ENCODE measurements at places on chromosomes 2 and 18.

DNA sequence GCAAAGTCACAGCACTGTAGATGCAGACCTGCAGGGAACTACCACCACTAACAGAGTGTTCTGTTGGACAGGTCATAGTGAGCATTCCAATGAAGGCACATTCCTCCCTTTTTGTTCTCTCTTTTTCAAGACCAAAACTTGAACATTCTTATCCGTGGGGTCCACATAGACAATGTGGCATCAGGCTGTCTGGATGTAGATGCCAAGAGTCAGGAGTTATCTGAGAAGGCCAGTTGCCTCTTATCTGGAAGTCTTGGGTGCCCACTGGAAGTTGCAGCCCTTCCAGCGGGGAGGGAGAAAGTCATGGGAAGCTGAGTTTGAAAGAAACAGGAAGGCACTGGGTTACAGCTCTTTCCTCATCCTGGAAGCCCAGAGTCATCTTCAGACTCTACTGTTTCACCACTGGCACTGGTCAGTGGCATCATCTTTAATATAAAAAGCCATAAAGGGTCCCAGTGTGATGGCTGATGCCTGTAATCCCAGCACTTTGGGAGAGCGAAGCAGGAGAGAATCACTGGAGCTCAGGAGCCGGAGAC lies 61.4 kb downstream of the FAM161A start:
- DNase-seq: no peak

GRCh38 chr2:119574108-119574815 lies 30.0 kb downstream of the CFAP221 start:
- no peak for DNase-seq

DNA sequence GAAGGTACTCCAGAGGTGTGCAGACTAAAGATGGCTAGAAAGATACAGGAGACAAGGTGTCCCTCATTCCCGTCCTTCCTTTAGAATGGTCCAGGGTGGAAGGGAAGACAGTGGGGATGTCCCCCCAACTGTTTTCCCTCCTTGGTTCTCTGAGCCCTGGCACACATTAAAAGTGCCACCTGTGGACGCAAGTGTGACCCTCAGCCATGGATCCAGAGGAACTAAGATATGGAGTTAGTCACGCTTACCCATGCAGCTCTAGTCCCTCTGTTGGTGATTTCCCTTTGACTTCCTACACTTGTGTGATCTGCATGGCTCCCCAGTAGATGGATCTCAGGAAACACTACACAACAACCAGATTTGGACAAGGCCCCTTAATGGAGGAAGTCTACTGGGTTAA lies 113.1 kb upstream of the SRD5A2 start:
- no peak for DNase-seq

- no peak for DNase-seq
These were observed 325.3 kb downstream of the ZNF516 start for GRCh38 chr18:76169733-76170132.

DNA sequence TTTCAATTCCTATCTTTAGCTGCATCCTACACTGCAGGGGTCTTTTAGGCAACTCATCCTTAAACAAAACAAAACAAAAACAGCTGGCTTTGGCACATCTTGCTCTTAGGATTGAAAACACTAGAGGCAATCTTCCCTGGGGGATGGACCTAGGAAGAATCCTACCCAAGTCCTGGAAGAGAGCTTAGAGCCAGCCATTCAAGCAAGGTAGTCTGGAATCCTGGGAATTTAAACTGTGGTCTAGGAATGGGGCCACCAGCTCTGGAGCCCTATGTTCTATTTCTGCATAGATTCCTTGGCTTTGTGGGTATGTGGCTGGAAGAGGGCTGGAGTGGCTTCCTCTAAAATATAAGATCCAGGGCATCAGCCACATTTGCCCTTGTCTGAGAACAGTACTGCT lies 27.7 kb downstream of the MYL1 start:
- no peak for DNase-seq

DNA sequence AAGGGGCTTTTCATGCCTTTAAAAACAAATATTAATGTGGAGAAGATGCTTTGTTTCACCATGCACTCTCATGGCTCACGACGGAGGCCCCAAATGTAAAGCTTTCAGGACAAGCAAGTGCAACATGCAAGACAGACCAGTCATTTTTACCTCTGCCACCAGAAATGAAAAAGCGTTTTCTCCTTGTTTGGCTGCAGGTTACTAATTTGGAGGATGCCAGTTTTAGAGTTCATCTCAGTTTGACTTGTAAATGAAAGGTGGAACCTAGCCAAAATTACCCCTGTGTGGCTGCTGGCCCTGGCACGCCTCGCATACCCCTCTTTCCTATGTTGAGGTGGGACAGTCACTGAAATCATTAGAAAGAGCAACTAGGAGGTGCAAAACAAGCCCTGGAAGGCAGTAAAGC lies 138.6 kb downstream of the BCL2 start:
- no peak for DNase-seq

DNA sequence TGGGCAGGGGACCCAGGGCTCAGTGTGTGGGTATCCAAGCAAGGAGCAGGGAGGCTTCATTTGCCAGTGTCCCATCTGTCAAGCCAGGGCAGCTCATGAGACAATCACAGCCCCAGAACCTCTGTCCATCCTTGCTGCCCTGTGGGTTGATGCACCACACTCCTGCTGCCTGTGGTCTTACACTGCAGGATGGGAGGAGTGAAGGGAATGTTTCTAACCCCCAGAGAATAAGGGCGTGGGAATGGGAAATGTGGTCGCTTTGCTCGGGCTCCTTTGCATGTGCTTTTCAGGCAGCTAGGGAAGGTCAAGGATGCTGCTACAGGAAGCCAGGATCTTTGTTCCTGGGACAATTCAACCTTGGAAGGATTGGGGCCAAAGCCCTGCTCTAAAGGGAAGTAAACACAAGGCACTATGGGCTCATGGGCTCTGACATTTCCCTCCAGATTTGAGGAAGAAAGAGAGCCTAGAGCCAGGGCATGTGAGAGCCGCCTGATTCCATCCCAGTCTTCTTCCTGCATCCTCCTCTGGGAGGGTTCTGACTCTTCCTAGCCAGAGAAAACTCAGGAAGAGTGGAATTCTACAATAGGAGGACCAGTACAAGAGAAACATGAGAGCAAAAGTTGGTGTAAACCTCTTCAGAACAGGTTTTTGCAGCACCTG lies 18.8 kb upstream of the MAP3K20 start:
- DNase-seq: no peak

DNA sequence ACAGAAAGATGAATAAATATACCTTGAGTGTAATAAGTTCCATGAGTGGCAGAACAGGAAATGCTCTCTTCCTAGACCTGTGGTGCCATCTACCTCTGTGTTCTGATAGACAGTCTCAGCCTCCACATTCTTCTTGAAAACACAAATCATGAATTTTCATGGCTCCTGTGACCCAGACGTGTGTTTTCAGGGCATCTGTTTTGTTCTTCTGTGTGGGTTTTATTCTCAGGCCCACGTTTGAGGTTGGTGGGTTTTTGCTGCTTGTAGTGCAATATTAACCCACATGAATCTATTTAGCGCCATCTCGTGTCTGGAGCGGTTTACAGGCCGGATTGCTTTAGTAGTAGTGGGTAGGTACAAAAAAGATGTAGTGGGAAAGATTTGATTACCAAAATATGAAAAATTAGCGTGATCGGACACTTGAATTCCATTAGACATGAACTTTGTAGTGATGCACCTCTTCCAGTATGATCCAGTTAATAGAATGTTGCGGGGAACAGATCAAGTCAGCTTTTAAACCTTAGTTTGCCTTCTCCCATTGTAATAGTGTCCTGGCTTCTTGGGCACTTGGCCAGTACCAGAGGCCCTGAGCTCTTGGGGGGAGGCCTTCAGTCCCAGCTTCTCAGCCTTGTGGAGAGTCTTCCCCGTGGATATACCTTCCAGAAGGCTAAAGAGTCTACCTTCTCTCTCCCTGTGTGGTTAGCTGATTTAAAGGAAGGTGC lies 256.5 kb downstream of the TPGS2 start:
- DNase-seq: peak; percentile 57

DNA sequence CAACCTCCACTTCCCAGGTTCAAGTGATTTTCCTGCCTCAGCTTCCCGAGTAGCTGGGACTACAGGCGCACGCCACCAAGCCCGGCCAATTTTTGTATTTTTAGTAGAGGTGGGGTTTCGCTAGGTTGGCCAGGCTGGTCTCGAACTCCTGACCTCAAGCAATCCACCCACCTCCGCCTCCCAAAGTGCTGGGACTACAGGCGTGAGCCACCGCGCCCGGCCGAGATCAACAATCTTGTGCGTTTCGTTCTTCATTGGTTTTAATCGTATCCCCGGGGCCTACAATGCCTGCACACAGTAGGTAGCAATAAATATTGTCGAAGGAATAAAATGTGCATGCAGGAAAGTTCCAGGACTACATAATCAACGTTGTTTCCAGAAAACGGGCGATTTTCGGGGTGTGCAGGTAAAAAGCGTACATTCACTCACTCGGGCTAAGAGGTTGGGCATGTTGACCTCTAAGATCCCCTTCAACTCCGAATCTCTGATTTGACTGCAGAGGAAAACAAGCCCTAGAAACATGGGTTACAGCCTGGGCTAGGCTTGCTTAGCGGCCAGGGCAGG lies 2.7 kb upstream of the SOS1 start:
- no peak for DNase-seq

DNA sequence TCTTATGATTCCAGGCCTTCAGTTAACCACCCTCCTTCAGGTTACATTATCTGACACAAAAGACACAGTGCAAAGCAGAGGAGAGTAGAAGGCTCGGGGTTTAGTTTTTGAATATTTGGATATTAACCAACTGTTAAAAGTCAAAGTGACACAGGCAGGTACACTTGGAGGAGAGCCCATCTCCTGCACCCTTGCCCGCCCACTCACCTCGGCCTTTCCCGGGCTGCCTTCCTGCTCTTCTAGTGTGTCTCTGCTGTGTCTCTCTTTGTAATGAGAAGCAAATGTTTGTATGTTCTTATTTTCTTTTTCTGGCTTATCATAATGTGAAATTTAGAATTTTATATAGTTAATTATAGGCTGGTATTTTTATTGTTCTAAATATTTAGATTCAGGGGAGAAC lies 35.1 kb downstream of the ZNF236 start:
- no peak for DNase-seq

DNA sequence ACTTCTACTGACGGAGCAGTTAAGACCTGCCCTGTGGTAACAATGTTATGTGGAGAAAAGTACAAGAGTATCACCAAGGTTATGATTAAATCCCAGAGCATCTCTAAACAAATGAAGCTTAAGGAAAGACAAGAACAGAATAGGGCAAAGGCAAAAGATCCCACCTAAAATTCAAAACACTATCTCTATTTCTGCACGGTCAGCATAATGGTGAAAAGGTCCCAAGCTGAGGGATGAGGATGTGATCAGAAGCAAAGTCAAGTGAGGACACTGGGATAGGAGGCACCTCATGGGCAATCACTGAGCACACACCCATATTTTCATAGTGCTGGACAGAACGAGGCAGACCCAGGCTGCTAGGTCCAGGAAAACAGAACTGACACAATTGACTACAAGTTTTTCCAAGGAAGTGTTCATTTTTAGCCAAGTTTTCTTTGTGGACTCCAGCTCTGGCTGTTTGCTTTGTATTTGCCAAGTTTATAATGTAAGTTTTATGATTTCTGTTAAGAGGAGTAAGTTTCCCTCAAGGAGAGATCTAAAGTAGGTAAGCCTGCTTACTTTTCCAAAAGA lies 77.8 kb downstream of the NCKAP5 start:
- no peak for DNase-seq

DNA sequence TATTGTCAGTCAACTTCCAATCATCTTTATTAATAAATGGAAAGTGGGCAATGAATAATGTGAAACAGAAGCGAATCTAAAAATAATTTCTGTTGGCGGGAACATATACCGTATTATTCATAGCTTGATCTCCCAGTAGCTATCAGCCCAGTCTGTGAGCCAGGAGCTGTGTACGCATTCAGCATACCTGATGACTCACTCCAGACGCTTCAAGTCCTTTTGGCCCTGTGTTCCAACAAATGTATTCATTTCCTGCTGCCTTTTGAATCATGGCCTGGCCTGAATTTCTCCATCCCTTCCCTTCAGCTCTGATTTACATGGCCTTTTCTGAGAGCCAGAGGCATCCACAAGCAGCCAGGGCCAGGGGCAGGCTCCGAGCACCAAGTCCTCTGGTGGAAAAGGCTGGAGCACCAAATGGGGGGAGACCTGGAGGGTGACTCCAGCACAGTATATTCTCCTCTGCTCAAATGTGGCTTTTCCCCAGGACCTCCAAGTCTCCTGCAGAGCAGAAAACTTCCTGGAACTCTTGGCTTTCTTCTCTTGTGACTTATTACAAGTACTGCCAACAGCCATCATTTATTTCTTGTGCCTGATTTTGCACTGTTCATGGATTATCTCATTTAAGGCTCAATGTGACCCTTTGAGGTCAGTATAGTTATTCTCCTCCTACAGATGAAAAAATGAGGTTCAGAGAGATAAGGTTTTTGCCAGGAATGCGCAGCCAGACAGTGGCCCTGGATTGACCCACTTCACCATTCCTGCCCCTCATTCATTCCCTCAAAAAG lies 108.7 kb downstream of the EN1 start:
- no peak for DNase-seq

DNA sequence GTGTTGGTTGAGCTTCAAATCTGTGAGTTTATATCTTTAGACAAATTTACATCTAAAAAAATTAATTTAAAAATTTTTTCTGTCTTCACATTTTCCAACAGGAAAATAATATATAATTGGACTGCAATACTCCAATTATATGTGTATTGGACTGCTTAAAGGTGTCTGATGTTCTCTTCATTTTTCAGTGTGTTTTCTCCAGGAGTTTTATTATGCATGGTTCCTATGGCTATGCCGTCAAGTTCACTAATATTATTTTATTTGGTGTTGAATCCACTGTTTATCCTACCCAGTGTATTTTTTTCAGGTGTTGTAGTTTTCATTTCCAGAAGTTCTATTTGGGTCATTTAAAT lies 62.1 kb upstream of the CTLA4 start:
- no peak for DNase-seq

DNA sequence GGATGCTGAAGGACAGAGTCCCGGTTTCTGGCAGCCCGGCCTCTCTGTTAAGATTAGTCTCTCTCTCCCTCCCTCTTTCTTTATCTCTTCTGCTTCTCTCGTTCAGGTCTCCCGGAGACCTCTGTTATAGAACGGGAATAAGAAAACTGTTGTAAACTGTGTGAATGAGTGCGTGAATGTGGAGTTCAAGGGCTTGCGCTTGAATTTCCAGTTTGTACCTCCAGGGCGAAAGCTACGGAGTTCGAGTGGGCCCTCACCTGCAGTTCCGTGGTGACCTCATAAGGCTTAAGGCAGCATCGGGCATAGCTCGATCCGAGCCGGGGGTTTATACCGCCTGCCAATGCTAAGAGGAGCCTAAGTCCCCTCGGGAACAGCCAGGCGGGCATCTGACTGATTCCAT lies 26.4 kb downstream of the SKA1 start:
- no peak for DNase-seq
